ENCODE measurements at places on chromosomes 3 and 15.

DNA sequence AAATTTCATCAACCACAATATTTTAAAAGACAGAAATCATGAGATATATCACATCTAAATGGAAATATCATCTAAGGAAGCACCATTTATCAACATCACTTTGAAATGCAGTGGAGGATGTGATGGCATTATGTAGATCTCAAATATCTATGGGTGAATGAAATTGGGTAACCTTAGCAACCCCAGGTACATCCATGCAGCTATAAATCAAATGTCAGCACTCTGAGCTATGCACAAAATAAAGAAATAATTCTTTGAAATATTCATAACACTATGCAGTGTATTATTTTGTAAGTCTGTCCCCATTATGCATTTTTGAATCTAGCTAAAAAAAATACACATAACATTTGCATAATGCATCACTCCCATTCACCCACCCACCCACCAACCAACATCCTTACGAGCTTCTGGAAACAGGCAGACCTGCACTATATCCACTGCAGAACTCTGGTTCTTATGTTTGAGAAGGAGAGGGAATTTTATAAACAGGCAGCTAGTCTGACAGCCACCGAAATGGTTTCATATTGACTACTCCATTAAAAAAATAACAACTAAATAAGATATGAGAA is 186.8 kb downstream of the SHOX2 start:
- DNase-seq = no peak

DNA sequence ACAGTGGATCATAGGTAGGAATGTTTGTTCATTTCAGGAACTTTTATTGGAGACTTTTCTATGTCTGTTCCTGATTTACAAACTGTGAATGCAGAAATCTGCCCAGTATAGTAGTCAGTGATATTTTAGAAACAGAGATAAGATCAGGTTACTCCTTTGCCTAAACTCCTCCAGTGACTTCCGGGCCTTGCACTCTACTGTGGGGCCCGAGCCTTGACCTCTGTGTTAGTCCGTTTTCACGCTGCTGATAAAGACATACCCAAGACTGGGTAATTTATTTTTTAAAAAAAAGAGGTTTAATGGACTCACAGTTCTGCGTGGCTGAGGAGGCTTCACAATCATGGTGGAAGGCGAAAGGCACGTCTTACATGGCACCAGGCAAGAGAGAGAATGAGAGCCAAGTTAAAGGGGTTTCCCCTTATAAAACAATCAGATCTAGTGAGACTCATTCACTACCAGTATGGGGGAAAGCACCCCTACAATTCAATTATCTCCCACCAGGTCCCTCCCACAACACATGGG is 127.1 kb downstream of the DNAJB8 start:
- peak; percentile 34 for DNase-seq

DNA sequence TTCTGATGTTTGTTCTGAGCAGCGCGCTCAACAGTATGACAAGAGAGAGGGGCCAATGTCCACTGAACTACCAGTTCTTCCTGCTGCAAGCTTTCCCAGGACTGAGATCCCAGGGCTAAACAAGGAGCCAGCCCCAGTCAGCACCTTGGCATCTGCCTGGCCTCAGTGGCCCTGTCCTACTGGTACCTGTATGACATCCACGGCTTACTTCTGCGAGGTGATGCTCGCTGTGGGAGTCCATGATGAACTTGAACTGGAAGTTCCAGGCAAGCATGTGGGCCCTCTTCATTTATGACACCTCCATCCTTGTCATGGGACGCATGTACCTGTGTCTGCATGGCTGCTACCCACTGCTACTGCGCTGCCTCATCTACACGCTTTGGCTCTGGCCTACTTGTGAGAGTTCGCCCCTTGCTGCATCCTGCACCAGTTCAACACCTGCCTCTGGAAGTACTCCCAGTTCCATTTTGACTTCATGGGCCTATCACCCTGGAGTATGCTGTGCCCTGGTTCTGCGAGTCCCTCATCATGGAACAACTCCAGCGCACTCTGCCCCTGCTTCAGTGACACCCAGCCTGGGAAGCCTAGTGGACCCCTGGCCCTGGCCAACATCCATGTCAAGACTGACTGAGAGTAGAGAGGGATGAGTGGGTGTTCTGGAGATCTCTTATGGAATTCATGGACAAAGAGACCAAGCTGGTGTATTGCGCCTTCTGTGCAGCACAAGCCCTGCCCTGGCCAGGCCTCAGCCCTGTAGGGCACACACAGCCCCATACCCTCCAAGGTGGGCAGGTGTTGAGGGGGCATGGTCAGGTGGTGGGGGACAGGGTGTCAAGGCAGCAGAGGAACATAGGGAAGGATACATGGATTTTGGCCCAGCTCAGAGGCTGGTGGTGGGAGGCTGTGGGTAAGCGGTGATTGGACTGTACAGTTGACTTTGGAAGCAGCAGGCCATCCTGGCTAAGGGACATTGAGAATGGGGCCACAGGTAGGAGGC is 246.8 kb downstream of the NLGN1 start:
- no peak for DNase-seq

DNA sequence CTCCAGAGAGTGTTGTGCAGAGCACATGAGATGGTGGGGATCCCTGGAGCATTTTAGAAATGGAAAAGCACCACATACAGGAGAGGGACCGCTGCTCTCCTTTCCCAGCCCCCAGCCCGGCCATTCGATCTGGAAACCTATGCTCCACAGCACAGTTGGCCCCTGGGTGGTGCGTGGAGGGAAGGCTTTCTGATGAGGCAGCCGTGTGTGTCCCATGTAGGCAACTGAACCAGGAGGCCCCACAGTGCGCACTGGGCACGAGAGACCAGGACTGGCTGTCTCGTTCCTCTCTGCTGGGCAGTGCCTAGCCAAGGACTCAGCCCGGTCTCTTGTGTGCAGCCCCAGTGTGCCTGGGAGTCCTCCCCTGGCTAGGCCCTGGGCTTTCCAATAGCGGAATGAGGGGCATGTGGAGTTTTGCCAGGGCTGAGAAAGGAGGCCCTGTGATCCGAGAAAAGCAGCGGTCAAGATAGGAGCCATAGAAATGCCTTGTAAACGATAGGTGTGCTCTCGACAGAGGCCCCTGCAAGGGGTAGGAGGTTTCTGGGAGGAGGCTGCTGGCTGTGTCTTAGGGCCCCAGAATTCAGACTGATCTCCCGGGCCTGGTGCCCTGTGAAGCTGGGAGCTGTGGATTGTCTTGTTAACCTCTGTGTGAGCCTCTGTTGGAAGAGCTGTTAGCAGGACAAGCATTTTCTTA is 39.0 kb downstream of the CHDH start:
- peak; percentile 42 for DNase-seq

- DNase-seq = no peak
Observed at GRCh38 chr3:180382638-180383180, 219.3 kb upstream of the TTC14 start.

- no peak for DNase-seq
Observed at GRCh38 chr3:134829721-134830120, 34.7 kb downstream of the EPHB1 start.

- no peak for DNase-seq
Observed at GRCh38 chr15:56053046-56053400, 59.6 kb upstream of the NEDD4 start.

DNA sequence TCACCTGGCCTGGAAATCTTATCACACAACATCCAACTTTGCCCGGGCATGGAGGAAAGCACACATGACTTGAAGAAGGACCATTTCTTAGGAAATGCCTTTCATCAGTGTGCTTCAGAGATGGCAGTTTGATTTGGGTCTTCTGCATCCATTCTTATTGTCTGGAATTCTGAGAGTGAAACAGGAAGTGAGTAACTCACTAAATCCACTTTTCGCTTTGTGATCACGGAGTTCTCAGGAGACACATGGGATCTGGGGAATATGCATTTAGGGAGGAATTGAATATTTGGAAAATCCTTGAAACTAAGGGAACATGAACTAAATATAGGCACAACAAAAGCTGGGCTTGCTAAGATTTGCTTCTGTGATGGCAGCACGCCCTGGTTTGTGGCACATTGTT is 212.5 kb upstream of the FEZF2 start:
- DNase-seq = no peak

GRCh38 chr3:127168271-127168670 is 24.7 kb upstream of the PRR23E start:
- DNase-seq = no peak

DNA sequence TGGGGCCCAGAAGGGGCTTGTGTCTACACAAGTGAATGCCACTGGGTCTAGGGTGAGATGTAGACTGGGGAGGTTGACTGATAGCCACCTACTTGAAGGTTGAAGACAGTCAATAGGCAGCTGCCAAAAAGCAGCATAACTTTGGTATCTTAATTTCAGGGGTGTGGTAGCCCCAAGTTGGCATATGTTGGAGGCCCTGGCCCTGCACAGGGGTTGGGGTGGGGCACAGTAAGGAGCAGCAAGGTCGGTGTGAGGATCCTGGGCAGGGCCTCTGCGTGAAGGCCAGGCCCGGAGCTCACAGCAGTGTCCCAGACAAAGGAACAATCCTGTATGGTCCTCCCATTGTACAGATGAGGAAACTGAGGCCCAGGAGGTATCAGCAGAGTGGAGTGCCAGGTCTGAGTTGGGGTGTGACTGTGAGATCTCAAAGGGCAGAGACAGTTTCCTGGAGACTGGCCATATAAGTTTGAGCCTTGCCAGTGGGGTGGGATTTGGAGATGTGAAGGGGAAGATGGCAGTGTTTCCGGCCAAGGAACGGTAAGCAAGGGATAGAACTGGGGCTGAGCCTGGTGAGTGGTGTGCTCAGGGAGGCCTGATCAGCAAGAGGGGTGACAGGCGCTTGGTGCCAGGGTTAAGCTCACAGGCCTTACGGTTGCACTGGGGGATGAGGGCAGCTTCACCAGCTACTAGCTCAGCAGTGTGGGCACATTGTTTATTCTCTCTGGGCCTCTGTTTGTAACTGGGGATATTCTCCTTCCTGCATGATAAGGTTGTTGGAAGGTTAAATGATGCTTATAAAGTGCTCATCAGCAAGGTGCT is 1.7 kb downstream of the KLHL40 start:
- DNase-seq = no peak

DNA sequence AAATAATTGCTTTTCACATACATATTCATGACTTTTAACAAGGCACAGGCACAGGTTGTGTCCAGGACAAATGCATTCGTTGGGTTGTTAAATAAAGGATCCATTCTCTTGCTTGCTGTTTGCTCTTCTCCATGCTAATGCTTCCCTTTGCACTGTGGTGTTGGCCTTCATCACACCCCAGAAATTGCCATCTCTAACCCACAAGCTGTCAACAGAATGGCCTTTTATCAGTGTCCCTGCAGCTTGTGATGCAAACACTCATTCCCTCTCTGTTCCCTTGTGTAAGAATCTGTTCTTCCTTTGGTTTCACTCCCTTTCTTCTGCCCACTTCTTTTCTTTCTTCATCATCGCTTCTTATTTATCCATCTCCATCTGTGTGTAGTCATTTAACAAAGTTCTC is 72.2 kb downstream of the SLC7A14 start:
- no peak for DNase-seq

DNA sequence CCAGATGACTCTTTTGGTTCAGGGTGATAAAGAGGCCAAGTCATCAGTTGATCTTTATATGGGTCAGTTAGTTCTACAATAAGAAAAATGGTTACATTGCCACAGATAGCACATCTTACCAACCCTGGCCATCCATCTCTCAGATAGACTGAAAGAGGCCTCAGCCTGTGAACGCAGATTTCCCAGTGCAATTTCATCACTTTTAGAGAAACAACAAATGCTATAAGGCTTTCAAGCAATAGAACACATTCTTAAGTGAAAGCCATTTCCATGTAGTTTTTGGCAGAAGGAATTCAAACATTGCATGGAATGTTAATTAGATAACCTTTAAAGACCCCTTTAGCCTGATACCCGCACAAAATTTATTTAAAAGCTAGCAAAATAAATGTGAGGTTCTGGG is 200.6 kb upstream of the ZBTB20 start:
- DNase-seq = no peak

DNA sequence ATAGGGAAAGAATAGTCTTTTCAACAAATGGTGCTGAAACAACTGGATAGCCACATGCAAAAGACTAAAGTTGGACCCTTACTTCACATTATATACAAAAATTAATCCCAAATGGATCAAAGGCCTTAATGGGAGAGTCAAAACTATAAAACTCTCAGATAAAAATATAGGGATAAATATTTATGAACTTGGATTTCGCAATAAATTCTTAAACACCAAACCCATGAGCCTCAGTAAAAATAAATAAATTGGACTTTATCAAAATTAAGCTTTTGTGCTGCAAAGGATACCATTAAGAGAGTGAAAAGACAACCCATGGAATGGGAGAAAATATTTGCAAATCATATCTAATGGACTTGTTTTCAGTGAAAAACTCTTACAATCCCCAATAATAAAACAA is 18.7 kb upstream of the TOP2B start:
- no peak for DNase-seq

GRCh38 chr15:99682455-99682854 is 50.8 kb downstream of the LYSMD4 start:
- DNase-seq = no peak

DNA sequence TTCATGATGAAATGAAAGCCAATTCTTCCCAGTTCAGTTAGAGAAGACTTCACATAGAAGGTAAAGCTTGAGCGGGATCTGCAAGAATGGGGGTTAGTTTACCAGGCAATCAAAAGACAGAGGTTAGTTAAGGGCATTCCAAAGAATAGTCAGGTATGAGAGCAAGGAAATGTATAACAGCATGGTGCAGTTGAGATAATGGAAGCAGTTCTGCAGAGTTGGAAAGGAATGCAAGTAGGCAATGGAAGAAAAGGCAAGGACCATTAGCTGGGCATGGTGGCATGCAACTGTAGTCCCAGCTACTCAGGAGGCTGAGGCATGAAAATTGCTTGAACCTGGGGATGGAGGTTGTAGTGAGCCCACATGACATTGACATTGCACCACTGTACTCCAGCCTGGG is 55.0 kb downstream of the LSAMP start:
- DNase-seq = no peak

GRCh38 chr3:198107840-198108734 is 148.1 kb downstream of the LMLN start:
- no peak for DNase-seq

GRCh38 chr3:87161013-87161412 is 66.1 kb upstream of the CHMP2B start:
- no peak for DNase-seq

DNA sequence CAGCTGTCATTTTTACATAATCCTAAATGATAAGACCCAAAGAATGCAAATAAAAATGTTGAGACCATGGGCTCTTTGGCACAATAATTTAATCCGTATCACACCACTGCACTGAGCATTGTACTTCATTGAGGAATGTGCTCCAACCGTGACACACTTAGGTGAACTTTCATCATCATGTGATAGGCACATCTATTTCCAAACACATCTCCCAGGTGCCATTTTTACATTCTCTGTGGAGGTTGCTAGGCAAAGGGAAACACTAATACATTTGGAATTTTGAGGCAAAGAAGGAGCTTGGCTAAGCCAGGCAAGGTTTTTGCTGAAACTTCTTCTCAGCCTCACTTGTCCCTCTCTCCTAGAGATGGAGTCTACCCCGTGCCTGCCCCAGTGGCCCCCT is 68.7 kb downstream of the LRTM1 start:
- DNase-seq = no peak

- DNase-seq = no peak
Observed at GRCh38 chr15:78364233-78364632, 24.1 kb downstream of the CRABP1 start.

- DNase-seq = peak; percentile 25
Observed at GRCh38 chr3:101809178-101810021, 30.4 kb downstream of the NXPE3 start.
